ENCODE measurements at places on chromosomes 6 and 20. TPM values are rescaled to one million over a fixed set of nuclear protein-coding genes. Genes with fewer than 3 reads are reported as not detected.

HTR1B gene
- not detected for total RNA-seq

TCP11 gene
- total RNA-seq: not detected

SLC32A1 gene
- total RNA-seq: not detected

CRISP3 gene
- total RNA-seq: not detected

- DNase-seq: peak; percentile 52
Observed at GRCh38 chr6:48098923-48099322, 12.1 kb downstream of the PTCHD4 start.

GRCh38 chr6:37238381-37238780 lies 19.2 kb upstream of the TBC1D22B start:
- peak; percentile 44 for DNase-seq

DNA sequence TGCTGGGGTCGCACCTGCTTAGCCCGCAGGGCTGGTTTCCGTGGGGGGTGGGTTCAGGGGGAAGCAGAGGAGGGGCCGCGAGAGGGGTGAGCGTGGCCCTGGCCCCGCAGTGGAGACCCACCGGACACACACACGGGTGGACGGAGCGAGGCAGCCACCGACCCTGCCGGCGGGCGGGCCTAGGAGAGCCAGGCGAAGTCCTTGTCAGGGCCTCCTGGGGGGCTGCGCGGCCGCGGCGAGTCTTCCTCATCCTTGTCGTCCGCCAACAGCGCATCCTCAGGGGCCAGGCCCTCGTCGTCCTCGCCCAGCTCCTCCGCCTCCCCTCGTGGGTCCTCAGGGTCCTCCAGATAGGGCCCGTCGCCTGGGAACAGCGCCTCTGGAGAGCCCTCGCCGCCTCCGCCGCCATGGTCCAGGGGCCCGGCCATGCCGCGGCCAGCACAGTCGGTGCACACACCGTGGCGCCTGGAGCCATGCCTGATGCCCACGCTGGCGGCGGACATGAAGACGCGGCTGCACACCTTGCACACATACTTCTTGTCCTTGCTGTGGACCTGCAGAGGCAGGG lies 7.3 kb downstream of the SLC2A4RG start:
- DNase-seq: no peak

GRCh38 chr20:59598625-59599310 lies 5.6 kb upstream of the PHACTR3 start:
- DNase-seq: peak; percentile 40

DNA sequence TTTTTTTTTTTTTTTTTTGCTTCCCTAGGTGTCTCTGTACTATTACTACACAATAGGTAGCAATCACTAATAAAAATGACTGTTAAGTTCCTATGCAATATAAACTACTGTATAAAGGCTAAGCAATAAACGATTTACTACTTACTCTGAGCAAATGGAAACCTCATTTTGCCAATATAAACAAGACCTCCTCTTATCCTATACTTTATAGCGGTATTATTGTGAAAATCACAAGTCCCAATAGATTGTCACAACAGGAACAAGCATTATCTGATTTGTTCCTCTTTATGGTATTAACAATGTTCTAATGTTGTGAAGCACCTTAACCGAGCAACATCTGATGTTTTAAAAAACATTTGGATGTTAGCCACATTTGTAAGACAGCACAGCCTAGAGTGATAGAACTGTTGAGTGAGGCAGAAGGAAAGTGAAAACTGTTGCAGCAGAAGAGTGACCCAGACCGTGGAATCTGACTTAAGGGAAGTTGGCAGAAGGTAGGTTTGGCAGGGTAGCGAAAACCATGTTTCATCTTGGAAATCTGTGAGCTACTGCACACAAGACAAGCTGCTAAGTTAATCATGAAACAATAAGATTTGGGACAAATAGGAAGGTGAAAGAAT lies 94.2 kb downstream of the MYLK4 start:
- DNase-seq: no peak

DNA sequence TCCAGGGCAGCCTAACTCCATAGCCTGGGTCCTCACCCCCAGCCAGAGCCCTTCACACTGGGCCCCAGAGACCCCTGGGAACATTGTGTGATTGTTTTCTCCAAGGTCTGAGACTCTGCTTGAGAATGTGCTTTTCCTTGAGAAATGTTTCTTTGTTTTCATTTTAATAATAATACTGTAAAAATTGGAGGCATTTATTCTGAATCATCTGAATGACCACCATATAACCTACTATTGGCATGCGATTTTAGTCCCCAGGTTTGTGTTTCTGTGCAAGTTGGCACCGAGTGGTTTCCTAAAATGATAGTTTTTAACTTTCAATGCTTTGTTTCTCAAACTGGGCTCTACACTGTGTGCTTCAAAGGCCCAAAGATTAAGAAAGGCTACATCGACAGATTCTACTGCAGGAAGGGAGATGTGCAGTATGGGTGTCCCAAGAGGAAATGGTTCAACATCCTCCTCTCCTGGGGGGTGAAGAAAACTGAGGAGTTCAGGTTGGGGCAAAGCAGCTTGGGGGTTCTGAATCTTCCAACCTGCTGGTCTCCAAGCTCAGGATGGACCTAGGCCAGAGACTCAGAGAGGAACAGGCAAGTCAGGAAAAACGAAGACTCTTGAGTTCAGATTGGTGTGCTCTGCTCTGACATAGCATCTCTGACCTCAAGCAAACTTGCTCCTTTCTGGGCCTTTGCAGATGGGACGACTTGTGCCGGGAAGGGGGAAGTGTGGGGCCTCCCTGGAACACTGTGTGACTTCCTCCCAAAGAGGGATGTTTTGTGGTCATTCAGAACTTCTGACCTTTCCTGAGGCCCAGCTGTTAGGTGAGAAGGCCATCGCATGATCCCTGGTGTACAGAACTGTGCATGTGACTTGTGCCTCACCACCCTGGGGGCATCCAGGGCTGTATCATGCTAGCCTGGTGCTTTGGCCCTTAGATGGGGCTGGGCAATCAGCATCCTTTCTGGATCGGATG lies 31.0 kb downstream of the DAAM2 start:
- DNase-seq: peak; percentile 20

DNA sequence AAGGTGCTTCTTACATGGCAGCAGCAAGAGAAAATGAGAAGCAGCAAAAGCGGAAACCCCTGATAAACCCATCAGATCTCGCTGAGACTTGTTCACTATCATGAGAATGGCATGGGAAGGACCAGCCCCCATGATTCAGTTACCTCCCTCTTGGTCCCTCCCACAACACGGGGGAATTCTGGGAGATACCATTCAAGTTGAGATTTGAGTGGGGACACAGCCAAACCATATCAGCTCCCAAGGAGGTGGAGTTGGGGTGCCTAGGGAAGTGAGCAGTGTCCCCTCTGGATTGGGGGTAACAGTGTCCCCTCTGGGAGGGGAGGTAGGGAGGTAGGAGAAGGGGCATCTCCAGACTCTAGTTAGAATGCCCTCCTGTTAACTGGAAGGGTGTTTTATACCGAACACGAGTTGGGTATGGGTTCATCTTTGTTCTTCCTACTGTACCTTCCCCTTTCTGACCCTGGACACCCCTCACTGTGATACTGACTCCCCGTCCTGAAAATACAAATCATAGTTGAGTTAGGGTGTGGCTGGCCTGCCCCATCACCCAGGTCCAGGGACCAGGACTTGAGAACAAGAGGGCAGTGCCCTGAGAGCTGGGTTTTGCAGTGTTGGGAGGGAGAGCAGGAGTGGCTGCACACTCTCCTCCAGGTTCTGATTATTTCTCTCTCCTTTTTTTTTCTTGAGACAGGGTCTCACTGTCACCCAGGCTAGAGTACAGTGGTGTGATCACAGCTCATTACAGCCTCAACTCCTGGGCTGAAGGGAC lies 62.0 kb downstream of the EFCAB8 start:
- DNase-seq: no peak

- DNase-seq: peak; percentile 45
Observed at GRCh38 chr20:13671916-13672378, 33.2 kb upstream of the TASP1 start.

DNA sequence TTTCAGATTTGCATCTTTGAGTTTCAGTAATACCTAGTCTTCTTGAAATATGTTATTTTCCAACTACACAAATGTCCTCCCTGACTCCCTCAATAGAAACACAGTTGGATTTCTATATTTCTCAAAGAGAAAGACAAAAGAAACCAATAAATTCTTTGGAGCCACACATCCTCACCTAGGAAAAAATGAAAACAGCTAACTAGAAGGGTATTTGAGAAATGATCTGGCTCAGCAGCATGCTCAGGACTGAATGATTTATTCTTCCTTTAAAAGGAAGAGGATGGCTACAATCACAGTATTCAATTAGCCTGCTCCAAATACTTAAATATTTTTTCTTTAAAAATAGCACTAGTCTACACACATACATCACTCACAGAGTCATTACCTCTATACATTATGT lies 196.4 kb upstream of the TENT5A start:
- DNase-seq: no peak

DNA sequence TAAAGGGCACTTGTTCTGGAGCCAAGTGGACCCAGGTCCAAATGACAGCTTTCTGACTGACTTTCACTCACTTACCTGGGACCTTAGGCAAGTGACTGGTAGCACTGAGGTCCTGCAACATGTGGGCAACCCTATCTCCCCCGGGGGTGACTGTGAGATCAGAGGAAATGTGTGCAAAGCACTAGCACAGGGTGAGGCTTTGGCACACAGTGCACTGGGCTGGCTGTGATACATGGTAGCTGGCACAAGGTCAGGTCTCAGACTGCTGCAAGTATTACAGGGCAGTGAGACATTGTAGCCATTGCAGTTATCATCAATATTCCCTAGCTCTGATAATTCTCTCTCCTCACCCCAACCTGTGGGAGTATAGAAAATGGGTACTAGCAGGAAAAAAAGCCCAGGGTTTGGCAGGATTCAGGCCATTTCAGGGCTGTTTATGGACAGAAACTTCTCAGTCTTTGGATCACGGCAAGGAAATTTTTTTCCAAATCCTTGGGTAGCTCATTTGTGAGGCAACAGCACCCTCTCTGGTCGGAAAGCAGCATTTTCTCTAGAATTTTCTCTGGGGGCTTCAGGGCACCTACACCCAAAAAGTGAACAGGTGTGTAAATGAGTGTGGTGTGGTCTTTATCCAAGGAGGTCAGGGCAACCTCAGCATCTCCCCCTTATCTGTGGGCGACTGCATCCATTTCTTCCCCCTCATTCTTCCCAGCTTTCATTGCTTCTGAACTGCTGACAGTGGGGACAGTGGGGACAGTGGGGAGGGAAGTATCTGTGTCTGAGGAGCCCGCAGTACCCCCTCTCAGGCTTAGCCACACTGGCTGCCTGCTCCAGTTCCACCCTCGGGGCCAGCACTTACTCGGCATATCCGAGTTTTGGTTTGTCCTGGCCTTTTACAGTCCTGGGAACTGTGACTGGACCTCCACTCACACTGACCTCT lies 148.7 kb upstream of the PHACTR3 start:
- DNase-seq: peak; percentile 12

DNA sequence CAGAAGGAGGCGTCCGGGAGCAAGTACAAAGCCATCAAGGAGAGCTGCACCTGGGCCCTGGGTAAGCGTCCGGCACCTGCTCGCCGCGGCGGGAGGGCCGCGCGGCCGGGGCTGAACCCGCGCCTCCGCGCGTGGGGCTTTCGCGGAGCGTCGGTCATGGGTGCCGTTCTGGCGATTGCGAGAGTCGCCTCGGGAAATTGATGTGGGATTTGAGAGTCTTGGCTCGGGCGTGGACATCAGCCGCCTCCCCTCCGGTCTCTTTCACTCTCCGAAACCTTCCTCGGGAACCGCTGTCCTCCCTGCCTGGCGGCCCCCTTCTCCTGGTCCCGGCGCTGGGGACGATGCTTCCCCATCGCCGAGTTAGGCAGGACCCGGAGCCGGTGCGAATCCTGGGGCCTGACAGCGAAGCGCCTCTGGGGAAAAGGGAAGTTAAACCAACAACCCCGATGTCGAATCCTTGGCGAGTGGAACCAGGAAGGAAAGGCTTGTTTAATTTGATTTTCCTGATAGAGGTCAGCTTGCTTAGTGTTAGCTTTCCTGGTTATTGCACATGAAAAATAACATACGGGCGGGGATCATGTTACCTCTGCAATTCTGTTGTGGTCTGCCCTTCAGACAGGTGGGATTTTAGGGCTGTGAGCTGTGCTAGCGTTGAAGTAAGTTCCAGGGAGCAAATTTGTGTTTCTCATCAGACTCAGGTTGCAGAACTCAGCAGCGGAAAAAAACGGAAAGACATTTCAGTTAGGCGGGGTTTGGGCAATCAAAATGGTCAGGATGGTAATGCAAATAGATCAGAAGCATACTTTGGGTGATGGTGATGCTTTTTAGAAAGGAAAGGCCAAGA lies 594 bp downstream of the ARFGEF3 start:
- DNase-seq: peak; percentile 42

DNA sequence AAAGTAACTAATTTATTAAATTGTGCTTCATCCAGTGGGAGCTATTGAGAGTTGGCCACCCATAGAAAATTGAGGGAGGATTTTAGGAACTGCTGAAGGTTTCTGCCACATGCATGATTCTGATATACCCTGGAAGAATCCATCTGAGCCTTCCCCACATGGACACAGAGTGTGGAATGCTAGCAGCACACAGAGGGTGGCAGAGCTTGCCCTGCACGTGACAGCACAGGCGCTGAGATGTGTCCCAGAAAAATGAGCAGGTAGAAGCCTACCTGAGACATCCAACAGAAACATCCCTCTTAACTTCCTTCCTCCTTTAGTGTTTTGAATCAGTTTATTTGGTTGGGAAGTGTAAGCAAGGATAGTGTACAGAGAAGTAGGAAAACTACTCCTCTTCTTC lies 96.9 kb downstream of the MTHFD1L start:
- no peak for DNase-seq

DNA sequence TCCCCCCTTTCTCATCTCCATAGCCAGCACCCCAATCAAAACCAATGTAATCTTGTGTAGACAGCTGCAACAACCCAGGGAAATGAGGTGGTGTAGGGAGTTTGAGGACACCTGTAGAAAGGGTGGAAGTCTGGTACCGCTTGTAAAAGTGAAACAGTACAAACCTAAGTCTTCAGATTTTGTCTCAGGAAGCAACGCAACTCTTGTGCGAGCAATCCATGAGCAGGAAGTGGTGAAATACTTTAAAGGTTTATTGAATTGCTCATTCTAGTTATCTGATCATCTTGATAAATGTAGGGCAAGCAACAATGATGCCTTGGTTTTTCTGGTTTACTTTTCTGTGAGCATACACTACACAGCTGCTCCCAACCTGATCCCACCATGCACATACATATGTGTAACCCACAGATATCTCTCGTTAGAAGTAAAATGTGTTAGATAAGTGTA lies 71.1 kb upstream of the THEMIS start:
- peak; percentile 95 for DNase-seq

DNA sequence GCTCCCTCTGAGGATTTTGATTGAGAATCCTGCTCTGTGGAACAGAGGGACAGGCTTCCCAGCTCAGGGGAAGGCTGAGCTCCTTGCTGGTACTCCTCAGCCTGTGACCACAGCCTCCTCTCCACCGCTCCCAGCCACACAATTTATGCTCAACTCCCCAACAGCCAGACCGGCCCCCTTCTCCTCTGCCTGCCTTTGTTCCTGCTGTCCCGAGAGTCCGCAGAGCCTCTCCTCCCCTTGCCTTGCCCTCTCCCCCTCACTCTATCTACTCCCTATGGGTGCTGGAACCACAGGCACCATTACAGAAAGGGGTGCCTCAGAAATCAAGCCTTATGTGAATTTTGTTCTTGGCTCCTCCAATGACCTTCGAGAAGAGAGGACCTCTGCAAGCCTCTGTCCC lies 15.9 kb downstream of the MAP1LC3A start:
- no peak for DNase-seq
